ENCODE measurements at places on chromosomes 7 and 10.

GRCh38 chr10:48343106-48343505 lies 36.6 kb downstream of the MAPK8 start:
- DNase-seq, result no peak

DNA sequence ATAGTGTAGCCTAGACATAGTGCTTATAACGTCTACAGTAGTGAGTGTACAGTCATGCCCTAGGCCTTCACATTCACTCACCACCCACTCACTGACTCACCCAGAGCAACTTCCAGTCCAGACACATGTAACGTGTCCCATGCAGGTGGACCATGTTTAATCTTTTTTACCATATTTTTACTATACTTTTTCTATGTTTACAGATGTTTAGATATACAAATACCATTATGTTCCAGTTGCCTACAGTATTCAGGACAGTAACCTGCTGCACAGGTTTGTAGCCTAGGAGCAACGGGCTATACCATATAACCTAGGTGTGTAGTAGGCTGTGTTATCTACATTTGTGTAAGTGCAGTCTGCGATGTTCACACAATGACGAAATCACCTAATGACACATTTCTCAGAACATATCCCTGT lies 11.0 kb downstream of the MPP7 start:
- no peak for DNase-seq

DNA sequence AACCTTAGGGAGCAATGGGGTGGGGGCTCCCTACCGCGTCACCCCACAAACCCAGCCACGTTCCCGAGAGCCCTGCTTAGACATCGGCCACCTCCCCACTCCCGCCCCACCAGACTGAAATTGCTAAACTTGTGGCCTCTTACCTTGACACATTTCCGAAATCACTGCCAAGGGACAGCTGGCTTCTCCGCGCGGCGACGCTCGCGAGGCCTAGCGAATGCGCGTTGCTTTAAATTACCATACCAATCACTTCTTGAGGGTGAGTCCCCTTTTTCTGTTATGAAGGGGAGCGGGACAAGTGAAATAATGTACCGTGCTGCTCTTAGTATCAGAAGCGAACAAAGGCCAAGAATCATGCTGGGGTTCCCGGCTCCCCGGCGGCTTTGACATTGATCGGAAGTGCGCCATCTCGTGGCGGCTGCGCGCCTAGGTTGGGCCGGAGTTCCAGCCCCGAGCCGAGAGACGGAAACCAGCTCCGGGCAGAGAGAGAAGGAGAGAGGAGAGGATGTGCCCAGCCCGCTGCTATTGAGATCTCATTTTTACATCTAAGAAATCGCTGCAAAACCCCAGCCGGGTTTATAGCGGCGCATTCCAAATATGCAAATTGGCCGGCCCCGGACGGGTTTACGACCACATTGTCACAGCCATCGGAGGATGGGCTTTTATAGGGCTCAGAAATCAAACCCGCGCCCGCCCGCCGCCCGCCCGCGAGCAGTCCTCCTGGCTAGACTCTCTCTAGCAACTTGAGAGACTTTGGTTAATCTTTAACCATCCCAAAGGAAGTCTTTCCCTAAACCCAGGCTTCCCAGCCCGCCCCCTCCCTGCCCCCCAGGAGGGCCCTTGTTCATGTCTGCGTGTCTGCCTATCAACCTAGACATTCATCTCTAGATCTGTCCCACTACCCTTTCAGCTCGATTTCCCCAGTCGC lies 5.3 kb downstream of the HOXA11 start:
- DNase-seq, result peak; percentile 55

DNA sequence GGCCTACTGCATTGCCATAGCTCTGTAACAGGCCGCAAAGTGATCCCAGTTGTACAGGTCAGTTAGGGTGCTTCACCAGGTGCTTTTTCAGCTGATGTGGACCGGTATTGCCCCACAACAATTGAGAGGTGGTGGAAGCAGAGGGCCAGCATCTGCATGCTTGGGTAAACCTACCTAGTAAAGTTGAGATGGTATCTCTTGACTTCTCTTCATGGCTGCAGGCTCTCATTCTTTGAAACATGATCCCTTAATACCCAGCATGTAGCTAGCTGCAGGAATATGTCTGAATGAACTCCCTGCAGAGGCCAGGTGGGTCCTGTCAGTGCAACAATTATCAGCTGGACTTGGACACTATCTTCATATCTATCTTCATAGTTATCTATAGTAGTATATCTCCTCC lies 60.7 kb upstream of the CCDC6 start:
- no peak for DNase-seq

GRCh38 chr10:14583252-14583651 lies 191.4 kb downstream of the FAM107B start:
- no peak for DNase-seq

DNA sequence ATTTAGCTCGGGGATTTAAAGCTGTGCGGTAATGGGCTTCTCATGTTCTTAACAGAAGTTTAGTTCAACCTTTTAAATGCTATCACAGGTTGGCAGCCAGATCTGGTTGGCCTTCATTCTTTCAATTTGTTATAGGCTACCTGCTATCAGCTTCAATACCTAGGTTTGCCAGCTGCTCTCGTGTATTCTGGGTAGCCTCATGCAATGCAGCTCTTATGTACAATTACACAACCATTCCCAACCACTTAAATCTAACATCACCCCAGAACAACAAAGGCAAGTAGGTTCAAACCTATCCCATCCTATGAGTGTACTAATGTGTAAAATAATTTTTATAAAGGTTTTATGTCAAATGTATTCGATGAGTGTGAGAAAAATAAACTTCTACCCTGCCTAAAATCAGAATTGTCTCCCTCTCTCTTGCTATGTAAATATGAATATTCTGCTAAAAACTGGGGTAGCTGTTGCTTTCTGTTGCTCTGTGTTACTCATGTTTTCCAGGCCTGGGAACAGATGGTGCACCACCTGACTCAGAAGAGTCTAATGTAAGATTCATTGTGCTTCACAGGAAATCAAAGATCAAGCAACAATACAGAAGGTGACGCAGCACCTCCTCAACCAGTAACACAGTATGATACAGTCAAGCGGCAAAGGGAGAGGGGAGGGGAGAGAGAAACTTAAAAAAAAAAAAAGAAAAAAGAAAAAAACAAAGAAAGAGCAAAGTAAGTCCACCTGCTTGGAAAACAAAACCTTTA lies 188.6 kb downstream of the ETV1 start:
- no peak for DNase-seq

GRCh38 chr10:71801361-71801760 lies 28.0 kb upstream of the VSIR start:
- no peak for DNase-seq

DNA sequence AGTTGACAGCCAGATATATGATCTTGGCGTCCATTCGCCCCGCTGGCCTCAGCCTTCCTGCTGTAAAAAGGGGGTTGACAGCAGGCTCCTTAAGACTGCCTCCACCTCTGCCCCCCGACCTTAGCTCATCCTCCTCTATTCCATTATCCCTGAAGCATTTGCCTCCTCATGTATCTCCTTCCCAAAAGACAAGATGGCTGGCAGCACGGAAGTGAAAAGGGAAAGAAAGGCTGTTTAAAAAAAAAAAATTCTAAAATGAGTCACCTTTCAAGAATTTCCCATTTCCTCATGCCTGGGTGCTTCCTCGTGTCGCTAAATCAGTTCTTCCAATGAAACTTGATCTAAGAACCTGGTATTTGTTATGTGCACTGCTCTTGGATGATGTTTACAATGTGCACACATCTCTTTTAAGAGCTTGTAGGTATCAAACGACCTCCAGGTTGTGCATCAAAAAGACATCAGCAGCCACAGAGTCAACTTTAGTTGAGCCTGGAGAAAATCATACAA lies 1.7 kb downstream of the SCRN1 start:
- DNase-seq, result no peak

- DNase-seq, result no peak
These were observed 32.0 kb downstream of the ADAP1 start for GRCh38 chr7:922334-923107.

DNA sequence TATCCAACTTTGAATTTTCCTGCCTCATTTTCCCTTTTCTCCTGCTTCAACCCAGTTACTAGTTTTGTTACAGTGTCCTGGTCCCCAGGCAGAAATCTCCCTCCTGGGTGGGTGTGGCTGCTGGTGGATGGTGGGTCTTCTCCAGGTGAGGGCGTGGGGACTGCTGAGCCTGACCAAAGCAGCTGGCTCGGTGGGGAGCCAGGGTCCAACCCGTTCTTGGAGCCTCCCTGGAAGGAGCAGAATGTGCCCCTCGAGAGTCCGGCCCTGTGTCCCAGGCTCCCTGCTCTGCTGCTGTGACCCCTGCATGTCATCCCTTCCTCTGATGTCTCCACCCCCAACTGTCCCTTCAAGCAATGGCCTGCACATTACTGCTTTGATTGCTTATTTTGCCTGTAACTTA lies 86.6 kb upstream of the TCERG1L start:
- no peak for DNase-seq

GRCh38 chr10:21363731-21364104 lies 161.8 kb downstream of the SKIDA1 start:
- no peak for DNase-seq

DNA sequence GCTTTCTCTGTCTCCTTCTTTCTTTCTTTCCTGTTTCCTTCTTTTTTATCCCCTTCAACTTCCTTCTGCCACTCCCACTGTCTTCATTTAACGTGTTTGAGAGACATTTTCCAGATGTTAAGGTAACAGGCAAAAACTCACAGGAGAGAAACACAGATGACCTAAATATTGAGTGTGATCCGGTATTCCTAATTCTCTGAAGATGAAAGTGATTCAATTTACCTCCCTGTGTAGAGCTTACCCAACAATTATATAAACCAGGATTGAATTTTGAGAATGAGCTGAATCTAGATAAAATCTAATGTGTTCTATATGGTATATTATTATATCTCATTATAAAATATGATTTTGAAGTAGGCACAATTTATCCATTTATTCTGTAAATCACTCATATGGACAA lies 46.5 kb upstream of the RSU1 start:
- no peak for DNase-seq

- no peak for DNase-seq
These were observed 35.6 kb downstream of the PRPS1L1 start for GRCh38 chr7:17991866-17992648.

GRCh38 chr7:134420424-134421125 lies 38.3 kb downstream of the AKR1B1 start:
- DNase-seq, result no peak

- DNase-seq, result no peak
These were observed 18.4 kb downstream of the TRIM24 start for GRCh38 chr7:138478499-138478908.

- no peak for DNase-seq
These were observed 27.8 kb downstream of the CRHR2 start for GRCh38 chr7:30654296-30655090.

GRCh38 chr10:21260506-21261149 lies 264.9 kb downstream of the SKIDA1 start:
- no peak for DNase-seq

GRCh38 chr7:67896721-67897120 lies 900.1 kb downstream of the TYW1 start:
- no peak for DNase-seq

- DNase-seq, result no peak
These were observed 222.4 kb upstream of the LRGUK start for GRCh38 chr7:133904776-133905175.

- no peak for DNase-seq
These were observed at the start of gene MAT1A for GRCh38 chr10:80289451-80290287. TSS of gene MAT1A (minus strand) at chr10:80289658. CDS start at chr10:80289423, 235 bp downstream.

Data from heart right ventricle (tissue), 16 donors.